Frontal cortex (tissue), 4 donors: ENCODE measurements at places on chromosomes 5 and 9.

- DNase-seq, result no peak
Observed at GRCh38 chr9:108434502-108434901, 421.3 kb downstream of the ACTL7B start.

- DNase-seq, result no peak
Observed at GRCh38 chr5:98031926-98032325, 741.5 kb upstream of the RGMB start.

- DNase-seq, result no peak
Observed at GRCh38 chr5:144333336-144333920, 162.8 kb downstream of the KCTD16 start.

GRCh38 chr5:501105-501830 is 23.0 kb downstream of the SLC9A3 start:
- no peak for DNase-seq

DNA sequence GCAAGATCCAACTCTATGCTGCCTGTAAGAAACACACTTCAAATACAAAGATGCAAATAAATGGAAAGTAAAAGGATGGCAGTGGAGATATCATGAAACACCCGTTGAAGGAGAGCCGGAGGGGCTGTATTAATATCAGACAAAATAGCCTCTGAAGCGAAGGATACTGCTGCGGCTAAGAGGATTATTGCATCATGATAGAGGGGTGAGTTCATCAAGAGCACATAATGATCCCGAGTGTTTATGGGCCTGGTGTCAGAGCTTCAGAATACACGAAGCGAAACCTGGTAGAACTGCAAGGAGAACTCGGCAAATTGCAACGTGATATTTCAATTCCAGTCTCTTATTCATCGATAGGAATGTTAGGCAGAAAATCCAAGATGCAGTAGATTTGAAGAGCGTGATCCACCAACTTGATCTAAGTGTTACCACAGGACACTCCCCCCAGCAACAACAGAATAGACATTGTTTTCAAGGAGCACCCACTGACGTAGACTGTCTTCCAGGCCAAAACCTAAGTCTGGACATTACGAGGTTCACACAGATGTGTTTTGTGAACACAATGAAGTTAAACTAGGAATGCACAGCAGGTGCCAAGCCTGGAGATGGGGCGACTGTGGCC is 27.7 kb upstream of the QSOX2 start:
- no peak for DNase-seq

- DNase-seq, result no peak
Observed at GRCh38 chr5:149170299-149170698, 29.0 kb downstream of the ABLIM3 start.

- DNase-seq, result no peak
Observed at GRCh38 chr5:43536972-43537371, 19.9 kb downstream of the PAIP1 start.

- DNase-seq, result no peak
Observed at GRCh38 chr5:67577424-67577823, 380.8 kb upstream of the CD180 start.

- DNase-seq, result no peak
Observed at GRCh38 chr9:96031366-96031824, 155.9 kb downstream of the ERCC6L2 start.

- peak; percentile 65 for DNase-seq
Observed at GRCh38 chr9:101028346-101029314, at the start of gene PLPPR1. TSS of gene PLPPR1 (plus strand) at chr9:101028727.

DNA sequence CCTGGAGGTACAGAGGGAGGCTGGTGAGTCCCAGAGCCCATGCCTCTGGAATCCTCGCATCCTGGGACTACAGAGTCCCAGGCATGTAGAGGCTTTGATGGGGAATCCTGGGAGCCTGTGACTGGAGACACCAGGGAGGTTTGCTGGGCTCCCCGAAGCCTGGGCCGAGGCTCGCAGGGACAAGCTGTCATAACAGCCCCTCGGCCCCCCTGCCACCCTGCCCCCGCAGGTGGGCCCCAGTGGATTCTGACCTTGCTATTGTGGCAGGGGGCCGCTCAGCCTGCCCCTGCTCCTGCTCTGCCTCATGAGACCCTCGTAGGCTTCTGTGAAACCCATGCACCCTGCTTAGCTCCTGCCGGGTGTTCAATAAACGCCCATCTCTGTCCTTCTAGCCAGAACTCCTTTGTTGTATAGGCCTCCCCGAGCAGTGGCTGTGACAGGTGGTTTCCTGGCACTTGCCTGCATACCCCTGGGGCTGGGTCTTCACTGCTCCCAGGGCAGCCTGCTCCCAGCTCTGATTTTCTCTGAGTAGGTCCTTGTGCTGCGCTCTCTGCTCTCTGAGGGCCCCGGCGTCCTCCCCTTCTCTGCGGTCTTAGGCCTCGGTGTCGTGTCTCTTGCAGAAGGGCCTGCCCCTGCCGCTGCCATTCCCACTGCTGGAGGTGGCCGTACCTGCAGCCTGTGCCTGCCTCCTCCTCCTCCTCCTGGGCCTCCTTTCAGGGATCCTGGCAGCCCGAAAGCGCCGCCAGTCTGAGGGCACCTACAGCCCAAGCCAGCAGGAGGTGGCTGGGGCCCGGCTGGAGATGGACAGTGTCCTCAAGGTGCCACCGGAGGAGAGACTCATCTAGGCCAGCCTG is 20.4 kb downstream of the CRB2 start:
- DNase-seq, result no peak

DNA sequence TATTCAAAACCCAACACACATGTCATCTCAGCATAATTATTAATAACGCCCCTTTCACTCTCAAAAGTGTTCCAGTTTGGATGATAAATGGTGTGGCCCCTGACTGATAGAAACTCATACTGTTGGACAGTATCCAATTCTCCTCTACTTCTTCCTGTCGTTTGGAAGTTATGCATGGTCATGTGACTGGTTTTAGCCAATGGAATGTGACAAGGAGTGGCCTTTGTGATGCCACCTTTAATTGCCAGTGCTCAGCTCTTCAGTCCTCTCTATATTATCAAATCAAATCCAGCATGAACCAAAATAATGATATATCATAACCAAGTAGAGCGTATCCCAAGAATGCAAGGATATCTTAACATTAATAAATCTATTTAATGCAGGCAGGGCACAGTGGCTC is 117.8 kb upstream of the SPIN1 start:
- no peak for DNase-seq

- no peak for DNase-seq
Observed at GRCh38 chr9:120868339-120868675, 8.7 kb downstream of the PHF19 start.

DNA sequence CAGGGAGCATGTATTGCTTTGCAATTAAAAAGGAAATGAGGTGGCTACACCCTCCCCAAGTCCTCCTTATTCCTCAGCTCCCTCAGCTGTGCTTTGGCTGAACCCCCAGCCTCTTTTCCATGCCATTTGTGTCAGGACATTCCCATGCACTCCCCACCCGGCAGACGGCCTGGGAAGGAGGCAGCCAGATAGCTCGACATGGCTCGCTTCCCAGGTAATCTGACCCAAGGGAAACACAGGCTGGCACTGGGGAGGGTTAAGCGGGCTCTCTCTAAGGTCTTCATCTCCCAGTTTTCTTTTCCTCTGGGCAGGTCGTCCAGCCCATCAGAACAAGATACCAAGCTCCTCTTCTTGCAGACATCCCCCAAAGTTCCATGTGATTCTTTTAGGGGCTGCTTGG is 31.2 kb downstream of the BTNL9 start:
- no peak for DNase-seq

DNA sequence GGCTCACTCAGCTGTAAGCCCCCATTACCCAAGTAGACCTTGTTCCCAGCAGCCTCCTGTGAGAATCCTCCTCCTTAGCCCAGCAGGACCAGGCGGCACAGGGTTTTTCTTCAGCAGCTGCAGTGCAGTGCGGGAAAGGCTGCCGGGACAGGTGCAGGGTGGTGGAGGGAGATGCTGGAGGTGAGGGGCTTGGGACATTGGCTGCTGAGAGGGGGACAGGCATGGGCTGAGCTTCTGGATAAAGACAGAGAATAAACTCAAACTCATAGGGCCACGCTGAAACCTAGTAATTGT is 174.7 kb downstream of the CACNA1B start:
- DNase-seq, result no peak

DNA sequence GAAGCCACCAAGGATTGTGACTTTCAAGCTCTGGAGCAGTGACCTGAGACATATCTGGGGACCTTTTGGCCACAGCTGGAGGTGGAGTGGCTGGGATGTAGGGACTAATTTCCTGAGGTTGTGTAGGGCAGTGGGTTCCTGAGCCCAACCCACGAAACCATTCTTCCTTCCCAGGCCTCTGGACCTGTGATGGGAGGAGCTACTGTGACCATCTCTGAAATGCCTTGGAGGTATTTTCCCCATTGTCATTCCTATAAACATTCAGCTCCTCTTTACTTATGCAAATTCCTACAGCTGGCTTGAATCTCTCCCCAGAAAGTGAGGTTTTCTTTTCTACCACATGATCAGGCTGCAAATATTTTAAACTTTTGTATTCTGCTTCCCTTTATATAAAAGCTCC is 172.6 kb downstream of the TUSC1 start:
- DNase-seq, result no peak

- no peak for DNase-seq
Observed at GRCh38 chr5:174504266-174504726, 220.1 kb upstream of the MSX2 start.

DNA sequence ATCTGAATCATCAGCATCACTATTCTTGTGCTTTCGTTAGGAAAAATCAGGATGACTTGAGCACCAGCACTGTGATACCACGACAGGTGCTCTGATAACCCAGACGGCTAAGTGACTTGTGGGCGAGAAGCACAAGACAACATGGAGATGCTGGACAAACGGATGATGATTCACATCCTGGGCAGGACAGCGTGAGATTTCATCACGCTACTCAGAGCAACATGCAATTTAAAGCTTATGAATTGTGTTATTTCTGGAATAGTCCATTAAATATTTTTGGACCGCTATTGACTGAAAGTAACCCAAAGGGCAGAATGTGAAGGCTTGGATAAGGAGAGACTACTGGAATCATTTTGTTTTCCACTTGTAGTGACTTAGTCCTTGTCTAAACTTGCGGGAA is 114.8 kb upstream of the DAPK1 start:
- DNase-seq, result no peak

DNA sequence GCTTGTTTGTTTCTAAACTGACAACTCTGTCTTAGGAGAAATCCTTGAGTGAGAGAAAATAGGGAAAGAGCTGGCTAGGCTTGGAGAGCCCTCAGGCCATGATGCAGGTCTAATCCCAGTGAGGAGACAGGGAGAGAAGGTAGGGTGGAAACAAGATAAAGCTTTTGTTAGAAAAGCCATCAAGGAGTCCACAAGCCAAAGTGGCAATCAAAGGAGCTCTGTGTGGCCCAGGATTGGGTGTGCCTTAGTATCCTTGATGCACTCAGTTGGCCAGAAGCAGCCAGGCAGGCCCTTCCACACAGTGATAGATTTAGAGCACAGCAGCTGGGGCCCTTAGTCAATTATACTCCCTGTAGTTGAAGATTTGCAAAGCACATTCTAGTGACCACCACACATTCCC is 73.9 kb downstream of the ALDH7A1 start:
- DNase-seq, result no peak

DNA sequence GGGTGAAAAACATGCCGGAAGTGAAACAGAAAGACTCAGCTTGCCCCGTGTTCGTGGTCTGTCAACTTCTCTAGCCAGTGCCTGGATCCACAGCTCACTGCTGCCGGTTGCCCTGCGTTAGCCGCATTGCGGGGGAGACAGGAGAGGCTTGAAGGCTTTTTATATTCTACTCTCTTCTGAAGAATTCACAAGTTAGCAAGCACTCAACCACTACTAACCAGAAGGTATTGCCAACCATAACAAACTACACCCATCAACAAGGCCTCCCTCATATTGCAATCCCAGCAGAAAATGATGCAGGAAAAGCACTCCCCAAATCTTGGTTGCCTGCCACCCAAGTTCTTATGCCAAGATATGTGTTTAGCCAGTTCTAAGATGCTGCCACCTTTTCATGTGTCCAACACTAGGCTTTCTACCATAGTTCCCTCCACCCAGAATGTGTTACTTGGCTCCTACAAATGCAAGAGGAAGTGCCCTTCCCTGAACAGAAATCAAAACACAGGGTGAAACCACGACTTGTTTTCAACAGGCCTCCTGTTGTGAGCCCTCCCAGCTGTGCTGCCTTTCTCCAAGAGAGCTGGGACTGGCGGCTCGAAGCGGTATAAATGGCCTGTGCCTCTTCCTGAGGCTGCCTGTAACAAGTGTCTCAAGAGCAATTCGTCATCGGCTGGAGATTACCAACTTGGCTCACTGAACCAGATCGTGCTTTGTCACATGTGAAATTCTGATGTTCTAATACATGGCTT is 129.0 kb downstream of the SNX18 start:
- DNase-seq, result peak; percentile 39

DNA sequence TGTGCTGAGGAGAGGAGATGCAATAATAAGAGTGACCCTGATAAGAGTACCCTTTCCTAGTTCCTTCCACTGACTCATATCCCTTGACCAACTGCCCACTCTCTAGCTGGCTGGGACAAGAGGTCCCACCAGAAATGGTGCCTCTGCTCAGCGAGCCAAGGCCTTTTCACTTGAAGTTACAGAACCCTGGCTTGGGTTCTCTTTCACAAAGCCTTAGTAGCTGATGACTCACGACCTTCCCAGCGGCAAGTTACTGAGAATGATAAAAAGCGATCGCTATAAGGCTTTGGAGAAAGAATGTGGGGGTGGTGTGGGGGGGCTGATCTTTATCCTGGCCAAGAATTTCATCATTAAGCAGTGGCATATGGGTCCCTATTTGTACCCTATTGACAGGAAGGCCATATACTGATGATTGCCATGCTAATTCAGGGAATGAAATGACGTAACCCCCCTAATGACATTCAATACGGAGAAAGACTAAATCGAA is 90.3 kb downstream of the FBXO38 start:
- DNase-seq, result no peak

- no peak for DNase-seq
Observed at GRCh38 chr9:127716412-127716811, 533 bp downstream of the TTC16 start.

DNA sequence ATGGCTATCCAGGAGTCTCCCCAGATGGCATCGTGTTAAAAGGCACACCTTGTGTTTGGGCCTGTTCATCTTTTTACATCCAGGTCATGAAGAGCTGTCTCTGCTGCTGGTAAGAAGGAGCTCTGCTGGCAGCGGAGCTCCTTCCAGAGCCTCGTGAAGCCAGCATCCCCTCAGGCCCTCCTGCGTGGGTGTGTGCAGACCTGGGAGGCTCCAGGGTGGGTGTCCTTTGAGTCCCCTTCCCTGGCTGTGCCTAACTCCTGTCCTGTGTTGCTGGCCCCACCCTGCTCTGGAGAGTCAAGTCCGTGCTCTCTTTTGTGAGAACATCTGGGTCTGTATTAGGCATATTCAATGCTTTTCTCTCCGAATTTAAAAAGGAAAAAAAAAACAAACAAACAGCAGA is 149.6 kb upstream of the IRX2 start:
- no peak for DNase-seq

- DNase-seq, result no peak
Observed at GRCh38 chr5:136615251-136616119, 250.1 kb upstream of the TRPC7 start.
